ENCODE measurements at places on chromosomes 2 and 18. TPM values are rescaled to one million over a fixed set of nuclear protein-coding genes. Genes with fewer than 3 reads are reported as not detected.

Gene SLC4A3
- total RNA-seq: 11.6 TPM

Gene POTEF
- not detected for total RNA-seq

Gene ROCK2
- total RNA-seq: 49.6 TPM

GRCh38 chr2:98608116-98608961 is at the start of the genes COA5 and UNC50:
Gene COA5 (minus strand): TSS chr2:98608512. CDS start chr2:98608405, 107 bp downstream.
Gene UNC50 (plus strand): TSS chr2:98608589. CDS start chr2:98609760, 1,171 bp downstream.
- peak; percentile 96 for DNase-seq
- H3K36me3 ChIP-seq: peaks cover 27% of the 10 kb centered on the region
- peak within 1 kb of the TSS; percentile 94 for H3K27ac ChIP-seq
- peaks cover 52% of the 10 kb centered on the region for H3K4me1 ChIP-seq

GRCh38 chr2:37625796-37626571 is 45.5 kb downstream of the CDC42EP3 start:
- H3K4me3 ChIP-seq: no peak overlapping the region
- no peak for DNase-seq
- H3K4me1 ChIP-seq: peaks cover 22% of the 10 kb centered on the region
- H3K36me3 ChIP-seq: no peaks in the 10 kb centered on the region
- no peak overlapping the region for H3K27ac ChIP-seq
- H3K27me3 ChIP-seq: no peaks in the 10 kb centered on the region

DNA sequence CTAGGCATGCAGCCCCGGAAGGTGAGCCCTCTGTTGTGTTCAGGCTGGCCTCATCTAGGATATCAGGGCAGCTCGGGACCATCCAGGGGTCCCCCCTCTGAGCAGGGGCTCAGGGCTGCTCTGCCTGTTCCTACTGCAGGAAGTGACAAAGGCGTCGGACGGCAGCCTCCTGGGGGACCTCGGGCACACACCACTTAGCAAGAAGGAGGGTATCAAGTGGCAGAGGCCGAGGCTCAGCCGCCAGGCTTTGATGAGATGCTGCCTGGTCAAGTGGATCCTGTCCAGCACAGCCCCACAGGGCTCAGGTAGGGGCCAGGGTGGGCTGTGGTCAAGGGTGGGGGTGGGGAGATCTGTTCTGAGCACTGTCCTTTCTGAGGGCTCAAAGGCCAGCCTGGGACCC is 13.1 kb downstream of the KCNIP3 start:
- no peak overlapping the region for H3K27ac ChIP-seq
- DNase-seq: no peak
- peaks cover 2% of the 10 kb centered on the region for H3K27me3 ChIP-seq
- no peak overlapping the region for H3K4me3 ChIP-seq

- H3K4me1 ChIP-seq: peaks cover 53% of the 10 kb centered on the region
- H3K4me3 ChIP-seq: no peak overlapping the region
Measured at GRCh38 chr2:63875131-63875527, 33.4 kb downstream of the UGP2 start.

- no peak for DNase-seq
- H3K4me1 ChIP-seq: peaks cover 41% of the 10 kb centered on the region
- H3K27me3 ChIP-seq: no peaks in the 10 kb centered on the region
- no peak overlapping the region for H3K27ac ChIP-seq
- H3K4me3 ChIP-seq: no peak overlapping the region
Measured at GRCh38 chr2:167192833-167193232, 304.6 kb downstream of the XIRP2 start.

DNA sequence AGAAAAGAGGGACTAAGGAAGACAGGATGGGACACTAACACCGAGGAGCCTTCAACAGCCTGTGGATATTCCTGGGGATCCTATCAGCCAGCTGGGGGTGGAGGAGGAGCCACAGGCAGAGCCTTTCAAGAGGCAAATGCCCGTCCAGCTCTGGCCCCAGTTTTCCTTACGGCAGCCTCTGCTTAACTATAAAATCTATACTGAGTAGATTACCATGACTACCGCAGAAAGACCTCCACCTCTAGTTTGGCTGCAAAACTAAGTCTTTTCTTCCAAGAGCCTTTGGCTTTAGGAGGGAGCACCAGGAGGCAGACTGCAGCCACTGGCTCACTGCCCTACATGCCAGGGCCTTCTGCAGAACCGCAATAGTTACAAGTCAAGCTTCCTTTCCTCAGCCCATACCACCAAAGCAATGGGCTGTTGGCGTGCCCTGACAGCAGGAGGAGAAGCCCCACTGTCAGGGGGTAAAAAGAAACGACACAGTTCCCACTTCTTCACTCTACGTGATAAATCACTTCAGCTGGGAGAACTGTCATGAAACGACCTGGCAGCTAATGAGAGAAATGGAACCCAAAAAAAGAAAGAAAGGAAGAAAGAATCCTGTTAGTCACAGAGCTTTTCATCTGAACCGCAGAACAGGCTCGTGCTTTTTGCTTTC is 25.1 kb upstream of the CREB1 start:
- H3K36me3 ChIP-seq: no peaks in the 10 kb centered on the region
- no peaks in the 10 kb centered on the region for H3K27me3 ChIP-seq
- peak overlapping the region; percentile 88 for H3K27ac ChIP-seq
- no peak overlapping the region for H3K4me3 ChIP-seq
- peaks cover 52% of the 10 kb centered on the region for H3K4me1 ChIP-seq

DNA sequence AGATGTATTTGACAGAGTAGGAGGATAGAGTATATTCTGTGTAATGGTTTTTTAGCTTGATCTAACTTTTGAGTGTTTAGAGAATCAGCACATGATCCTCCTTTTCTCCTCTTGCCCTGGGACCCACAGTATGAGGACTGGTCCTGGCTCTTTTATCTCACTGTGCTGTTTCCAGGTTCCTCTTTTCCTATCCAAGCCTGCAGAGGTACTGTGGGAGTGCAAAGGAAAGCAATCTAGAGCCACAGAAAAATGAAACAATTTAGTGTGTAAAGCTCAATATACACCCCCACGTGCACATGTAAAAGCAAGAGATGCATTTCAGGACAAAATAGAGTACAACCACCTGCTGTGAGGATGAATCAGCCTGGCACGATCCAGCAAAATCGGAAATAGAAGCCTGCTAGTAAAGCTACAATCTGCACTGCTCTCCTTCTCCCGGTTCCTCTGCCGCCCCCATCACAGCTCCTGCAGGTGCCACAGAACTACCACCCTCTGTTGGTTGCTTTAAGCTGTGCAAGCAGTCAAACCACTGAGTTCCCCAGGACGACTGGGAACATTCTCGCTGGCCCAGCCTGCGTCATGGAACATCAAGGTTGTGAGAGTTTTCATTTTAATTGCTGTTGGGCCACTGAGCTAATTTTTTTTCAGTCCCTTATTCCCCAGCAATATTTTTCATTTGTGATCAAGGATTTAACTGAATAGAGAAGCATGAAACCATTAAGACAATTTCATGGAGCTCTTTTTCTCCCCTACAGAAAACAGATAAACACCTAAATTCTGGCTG is 47.8 kb upstream of the MAPRE3 start:
- no peak overlapping the region for H3K4me3 ChIP-seq
- no peaks in the 10 kb centered on the region for H3K36me3 ChIP-seq
- peaks cover 20% of the 10 kb centered on the region for H3K4me1 ChIP-seq
- H3K27ac ChIP-seq: no peak overlapping the region

DNA sequence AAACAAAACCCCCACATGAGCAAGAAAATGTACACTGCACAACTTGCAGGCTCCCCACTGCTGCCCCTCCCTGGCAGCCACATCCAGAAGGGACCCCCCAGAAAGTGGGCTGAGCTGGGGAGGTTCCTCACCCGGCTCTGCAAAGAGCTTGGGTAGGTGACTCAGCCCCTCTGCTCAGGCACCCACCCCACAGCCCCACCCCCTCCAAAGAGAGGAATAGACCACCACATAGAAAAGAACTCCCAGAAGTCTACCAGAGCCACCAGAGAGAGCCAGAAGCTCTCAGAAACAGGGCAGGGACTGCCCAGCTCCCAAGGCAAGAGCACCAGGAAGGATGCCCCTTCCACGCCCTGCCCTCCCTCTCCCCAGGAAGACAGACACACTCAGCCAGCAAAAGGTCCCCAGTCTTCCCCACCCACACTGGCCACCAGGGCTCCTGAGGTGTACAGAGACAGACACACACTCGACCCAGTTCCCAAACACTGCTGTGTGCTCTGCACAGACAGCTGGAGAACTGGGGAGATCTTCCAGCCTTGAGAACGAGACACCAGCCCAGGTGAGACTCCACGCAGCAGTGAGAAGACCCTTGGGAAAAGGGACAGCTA is 28.2 kb downstream of the BIN1 start:
- H3K4me1 ChIP-seq: peaks cover 73% of the 10 kb centered on the region
- DNase-seq: no peak
- H3K4me3 ChIP-seq: no peak overlapping the region
- H3K27ac ChIP-seq: peak overlapping the region; percentile 17
- H3K27me3 ChIP-seq: no peaks in the 10 kb centered on the region

DNA sequence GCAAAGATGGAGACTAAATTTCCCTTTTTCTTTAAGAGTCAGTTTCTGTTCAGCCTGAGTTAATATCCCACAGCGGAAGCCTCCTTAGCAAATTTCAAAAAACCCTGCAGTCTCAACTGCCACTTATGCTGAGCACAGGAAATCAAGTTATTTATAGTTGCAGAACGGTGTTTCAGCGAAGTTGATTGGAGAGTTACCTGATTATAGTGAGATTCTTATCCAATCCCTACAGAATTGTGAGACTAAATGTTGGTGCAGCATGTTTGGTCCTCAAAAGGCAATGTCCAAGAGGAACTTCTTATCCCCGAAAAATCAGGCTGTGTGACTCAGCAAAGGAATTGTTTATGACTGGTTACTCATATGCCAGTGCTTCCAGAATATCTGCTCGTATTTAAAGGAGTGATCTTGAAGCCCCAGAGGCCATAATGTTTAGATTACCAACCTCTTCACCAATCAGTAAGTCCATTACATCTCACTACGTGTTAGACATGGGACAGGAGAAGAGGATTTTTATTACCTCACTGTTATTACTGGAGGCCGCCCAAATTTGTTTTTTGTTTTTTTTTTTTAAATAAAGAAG is 67.9 kb downstream of the LRRFIP1 start:
- no peak for DNase-seq
- H3K27me3 ChIP-seq: no peaks in the 10 kb centered on the region
- H3K4me1 ChIP-seq: peaks cover 78% of the 10 kb centered on the region
- H3K4me3 ChIP-seq: peak overlapping the region; percentile 11
- H3K36me3 ChIP-seq: no peaks in the 10 kb centered on the region

DNA sequence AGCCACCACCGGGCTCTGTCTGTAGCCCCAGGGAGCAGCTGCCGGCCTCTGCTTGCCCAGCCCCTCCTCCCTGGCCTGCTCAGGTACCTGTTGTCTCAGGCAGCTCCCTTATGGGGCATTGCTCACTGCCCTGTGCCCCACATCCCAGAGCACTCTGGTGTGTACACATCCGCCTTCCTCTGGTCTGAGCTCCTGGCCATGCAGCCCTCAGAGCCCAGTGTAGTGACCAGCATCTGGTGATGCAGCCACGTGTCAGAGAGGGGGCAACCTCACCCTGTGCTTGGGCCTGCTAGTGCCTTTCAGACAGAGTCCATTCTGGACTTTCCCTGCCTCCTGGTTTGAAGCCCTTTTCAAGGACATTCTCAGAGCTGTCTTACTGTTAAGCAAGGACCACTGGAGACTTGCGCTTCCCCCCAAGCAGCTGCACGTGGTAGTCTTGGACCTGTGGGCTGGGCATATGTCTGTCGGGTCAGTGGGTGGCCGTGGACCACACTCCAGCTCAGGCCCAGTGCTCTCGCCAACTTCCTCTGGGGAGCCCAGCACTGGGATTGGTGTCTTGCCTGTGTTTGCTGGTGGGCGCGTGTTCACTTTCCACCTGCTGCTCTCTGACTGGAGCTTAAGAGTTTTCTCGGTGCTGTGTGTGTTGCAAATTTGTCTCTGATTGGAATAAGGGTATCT is 30.7 kb downstream of the DGKD start:
- H3K4me3 ChIP-seq: no peak overlapping the region
- H3K36me3 ChIP-seq: peaks cover 10% of the 10 kb centered on the region
- H3K27ac ChIP-seq: peak overlapping the region; percentile 98
- no peaks in the 10 kb centered on the region for H3K27me3 ChIP-seq
- H3K4me1 ChIP-seq: peaks cover 65% of the 10 kb centered on the region

DNA sequence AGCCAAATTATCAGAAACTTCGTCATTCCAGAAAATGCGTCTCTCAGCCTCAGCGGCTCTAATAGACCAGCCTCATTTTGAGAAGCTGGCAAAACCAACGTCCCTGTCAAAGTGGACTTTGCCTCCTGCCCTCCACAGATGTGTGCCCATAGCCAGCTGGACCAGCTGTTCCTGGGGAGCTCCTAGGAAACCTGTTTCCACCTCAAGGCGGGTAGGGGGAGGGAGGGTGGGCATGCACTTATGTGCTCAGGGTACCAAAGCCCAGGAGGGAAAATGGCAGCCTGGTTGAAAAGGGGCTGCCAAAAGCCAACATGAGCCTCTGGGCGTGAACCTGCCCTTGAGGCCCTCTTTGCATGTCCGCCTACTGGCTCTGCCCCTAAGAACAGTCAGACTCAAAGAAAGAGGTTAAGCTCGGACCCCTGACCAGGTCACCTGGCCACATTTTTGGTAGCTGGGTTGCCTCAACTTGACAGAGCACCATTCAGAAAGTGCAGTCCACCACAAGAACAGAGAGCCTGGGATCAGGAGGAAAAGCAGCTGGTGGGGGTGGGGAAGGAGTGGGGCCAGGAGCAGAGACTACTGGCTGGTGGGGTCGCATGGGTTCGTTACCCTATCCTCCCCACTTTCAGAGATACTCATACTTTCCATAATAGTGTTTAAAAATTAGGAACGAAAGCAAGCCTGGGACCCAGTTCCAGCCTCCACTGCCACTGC is 3.5 kb downstream of the PER2 start:
- no peak overlapping the region for H3K4me3 ChIP-seq
- peaks cover 50% of the 10 kb centered on the region for H3K4me1 ChIP-seq
- no peaks in the 10 kb centered on the region for H3K36me3 ChIP-seq
- peak overlapping the region; percentile 96 for H3K27ac ChIP-seq

- H3K4me3 ChIP-seq: no peak overlapping the region
- H3K4me1 ChIP-seq: peaks cover 8% of the 10 kb centered on the region
- H3K27me3 ChIP-seq: no peaks in the 10 kb centered on the region
- no peak overlapping the region for H3K27ac ChIP-seq
Measured at GRCh38 chr2:4096978-4097766, 393.8 kb downstream of the DCDC2C start.

DNA sequence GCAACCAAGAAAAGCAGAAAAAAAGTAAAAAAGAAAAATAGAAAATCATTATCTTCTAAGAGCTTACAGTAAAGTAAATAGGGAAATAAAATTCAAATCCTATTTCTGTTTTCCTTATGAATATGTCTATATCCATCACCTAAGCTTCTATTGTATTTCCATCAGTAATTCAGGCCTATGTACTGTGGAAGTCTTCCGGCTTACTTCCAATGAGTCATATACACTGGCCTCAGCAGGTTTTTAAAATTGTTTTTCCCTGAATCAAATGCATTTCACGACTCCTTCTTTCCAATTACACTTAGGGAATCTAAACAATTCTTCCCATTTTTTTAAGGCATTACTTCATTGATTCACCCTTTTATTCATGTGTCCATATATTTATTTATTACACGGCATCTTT is 164.7 kb downstream of the CCDC102B start:
- no peak for DNase-seq
- H3K4me3 ChIP-seq: no peak overlapping the region
- peaks cover 3% of the 10 kb centered on the region for H3K4me1 ChIP-seq
- H3K27me3 ChIP-seq: no peaks in the 10 kb centered on the region
- no peak overlapping the region for H3K27ac ChIP-seq
- no peaks in the 10 kb centered on the region for H3K36me3 ChIP-seq

Measured in osteocyte (in vitro differentiated cells).